Transverse colon (tissue), 4 donors: ENCODE measurements at places on chromosomes 7 and 10.
A peak's percentile ranks its signal among the peaks of the same experiment; 100 is the strongest.

DNA sequence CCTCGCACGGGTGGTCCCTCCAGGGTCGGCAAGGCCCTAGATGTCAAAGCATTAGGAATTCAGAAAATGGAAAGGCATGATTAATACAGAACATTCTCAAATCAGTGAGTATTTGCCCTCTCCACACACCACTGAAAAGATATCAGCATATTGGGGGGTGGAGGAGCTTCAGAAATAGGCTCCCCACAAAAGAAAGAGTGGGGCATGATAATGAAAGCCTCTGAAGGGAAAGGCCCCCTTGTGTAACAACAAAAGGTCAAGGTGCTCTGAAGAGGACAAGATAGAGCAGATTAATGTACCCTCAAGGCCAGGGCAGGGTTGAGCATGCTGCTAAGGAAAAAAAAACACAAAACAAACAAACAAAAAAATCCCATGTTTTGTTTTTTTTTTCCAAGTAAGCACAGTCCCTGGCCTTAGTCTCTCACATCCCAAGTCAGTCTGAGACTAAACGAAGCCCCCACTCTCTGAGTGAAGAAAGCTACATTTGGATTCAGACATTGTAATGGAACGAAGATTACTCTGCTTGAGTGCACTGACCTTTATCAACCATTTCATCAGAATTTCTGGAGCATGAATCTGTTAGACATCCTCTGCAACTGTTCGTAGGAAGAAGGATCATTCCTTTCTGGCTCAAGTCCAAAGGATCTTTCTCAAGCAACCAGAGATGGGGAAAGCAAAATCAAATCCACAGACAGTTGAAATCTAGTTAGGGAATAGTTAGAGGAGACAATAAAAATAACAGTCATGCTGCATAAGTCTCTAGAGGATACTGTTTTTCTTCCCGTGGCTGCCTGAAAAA is 27.4 kb upstream of the DGKI start:
- no peak overlapping the region for H3K27ac ChIP-seq
- H3K4me3 ChIP-seq, result no peak overlapping the region
- H3K4me1 ChIP-seq, result peaks cover 6% of the 10 kb centered on the region
- DNase-seq, result no peak

DNA sequence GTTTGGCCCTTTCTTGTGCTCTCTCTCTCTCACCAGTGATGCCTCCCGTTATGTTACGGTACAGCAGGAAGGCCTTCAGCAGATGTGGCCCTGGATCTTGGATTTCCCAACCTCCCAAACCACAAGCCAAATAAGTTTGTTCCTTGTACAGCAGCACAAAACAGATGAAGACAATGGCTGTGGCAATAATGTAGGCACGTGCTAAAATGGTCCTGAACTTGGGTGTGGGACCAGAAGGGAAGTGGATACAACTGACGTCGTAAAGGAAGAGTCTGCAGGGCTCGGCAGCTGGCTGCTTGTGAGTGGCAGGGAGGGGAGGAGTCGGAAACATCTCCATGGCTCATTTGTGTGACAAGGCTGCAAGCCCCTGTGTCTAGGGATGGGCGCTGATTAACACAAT is 26.8 kb downstream of the PROSER2 start:
- DNase-seq, result peak; percentile 17
- no peaks in the 10 kb centered on the region for H3K36me3 ChIP-seq
- no peak overlapping the region for H3K4me3 ChIP-seq
- H3K27ac ChIP-seq, result no peak overlapping the region

DNA sequence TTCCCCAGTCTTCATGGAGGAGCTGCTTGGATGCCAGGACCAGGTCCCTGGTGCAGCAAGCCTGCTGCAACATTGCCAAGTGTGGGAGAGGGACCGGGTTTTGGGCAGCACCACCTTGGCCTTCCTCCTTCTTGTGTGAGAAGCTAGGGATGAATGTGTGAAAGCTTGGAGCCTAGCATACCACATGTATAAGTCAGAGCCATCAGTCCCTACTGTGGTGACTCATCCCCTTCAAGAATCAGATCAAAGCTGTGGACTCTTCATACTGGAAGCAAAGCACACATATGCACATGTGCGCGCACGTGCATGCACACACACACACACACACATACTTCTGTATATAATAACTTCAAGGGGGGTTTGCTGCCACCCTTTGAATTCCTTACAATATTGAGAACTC is 527.8 kb downstream of the LRMDA start:
- H3K4me3 ChIP-seq, result no peak overlapping the region
- DNase-seq, result no peak
- no peaks in the 10 kb centered on the region for H3K36me3 ChIP-seq
- H3K27me3 ChIP-seq, result no peaks in the 10 kb centered on the region

DNA sequence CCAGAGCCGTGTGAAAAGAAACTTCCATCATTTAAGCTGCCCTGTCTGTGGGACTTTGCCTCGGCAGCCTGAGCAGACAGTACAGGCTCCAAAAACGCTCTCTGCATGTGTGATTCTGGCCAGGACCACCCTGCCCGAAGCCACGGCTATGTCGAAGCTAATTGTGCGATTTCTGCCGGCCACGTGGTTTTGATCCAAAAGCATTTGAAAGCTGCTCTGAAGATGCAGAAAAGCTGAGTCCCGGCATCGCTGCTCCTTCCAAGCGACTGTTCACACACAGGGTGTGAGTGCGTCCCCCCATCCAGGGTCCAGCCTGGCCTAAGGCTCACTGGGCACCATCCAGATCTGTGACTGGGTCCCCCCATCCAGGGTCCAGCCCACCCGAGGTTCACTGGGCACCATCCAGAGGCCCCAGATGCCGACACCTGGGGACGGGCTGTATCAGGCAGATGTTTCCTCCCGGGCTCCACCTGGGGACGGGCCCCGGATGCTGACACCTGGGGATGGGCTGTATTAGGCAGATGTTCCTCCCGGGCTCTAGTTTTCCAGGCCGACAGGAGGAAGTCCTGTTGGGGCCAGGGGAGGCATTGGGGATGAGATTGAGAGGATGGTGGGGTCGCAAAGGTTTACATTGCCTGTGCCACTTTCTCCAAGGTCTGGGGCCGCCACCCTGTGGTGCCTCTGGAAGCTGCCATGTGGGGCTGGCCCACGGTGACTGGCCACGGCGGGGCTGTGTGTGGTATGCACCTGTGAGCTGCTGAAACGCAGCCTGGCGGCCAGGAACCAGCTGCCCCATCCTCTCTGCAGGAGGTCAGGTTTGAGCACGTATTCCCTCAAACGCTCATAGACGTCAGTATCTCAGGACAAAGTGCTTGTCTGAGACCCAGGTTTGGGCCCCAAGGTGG is 527.4 kb downstream of the DNAJB6 start:
- DNase-seq, result no peak
- no peaks in the 10 kb centered on the region for H3K36me3 ChIP-seq
- H3K4me3 ChIP-seq, result no peak overlapping the region
- no peaks in the 10 kb centered on the region for H3K27me3 ChIP-seq
- no peak overlapping the region for H3K27ac ChIP-seq
- no peaks in the 10 kb centered on the region for H3K4me1 ChIP-seq

- H3K36me3 ChIP-seq, result no peaks in the 10 kb centered on the region
- no peaks in the 10 kb centered on the region for H3K4me1 ChIP-seq
- H3K27me3 ChIP-seq, result no peaks in the 10 kb centered on the region
- no peak overlapping the region for H3K27ac ChIP-seq
- no peak for DNase-seq
- H3K4me3 ChIP-seq, result no peak overlapping the region
Measured at GRCh38 chr10:55146032-55146431, 345.0 kb upstream of the PCDH15 start.

GRCh38 chr10:18109341-18109870 is 30.8 kb upstream of the CACNB2 start:
- no peaks in the 10 kb centered on the region for H3K4me1 ChIP-seq
- H3K4me3 ChIP-seq, result no peak overlapping the region
- no peaks in the 10 kb centered on the region for H3K36me3 ChIP-seq
- no peak for DNase-seq
- H3K27ac ChIP-seq, result no peak overlapping the region

DNA sequence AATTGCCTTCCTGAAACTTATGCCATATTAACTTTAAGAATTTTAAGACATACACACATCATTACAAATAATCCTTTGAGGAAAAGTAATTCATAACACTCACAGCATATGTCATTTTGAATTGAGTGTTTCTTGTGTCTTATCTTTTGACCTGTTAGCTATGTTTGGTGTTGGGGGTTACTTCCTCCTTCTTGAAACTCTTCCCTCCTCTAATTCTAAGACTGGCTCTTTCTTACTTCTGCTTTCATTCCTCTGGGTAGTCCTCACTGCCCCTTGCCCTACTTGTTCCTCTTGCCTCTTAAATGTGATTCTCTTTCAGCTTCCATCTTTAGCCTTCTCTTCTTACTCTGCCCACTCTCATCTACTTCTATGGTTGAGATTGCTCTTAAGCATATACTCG is 28.3 kb upstream of the PIP4K2A start:
- no peaks in the 10 kb centered on the region for H3K27me3 ChIP-seq
- H3K4me3 ChIP-seq, result no peak overlapping the region
- no peak for DNase-seq

DNA sequence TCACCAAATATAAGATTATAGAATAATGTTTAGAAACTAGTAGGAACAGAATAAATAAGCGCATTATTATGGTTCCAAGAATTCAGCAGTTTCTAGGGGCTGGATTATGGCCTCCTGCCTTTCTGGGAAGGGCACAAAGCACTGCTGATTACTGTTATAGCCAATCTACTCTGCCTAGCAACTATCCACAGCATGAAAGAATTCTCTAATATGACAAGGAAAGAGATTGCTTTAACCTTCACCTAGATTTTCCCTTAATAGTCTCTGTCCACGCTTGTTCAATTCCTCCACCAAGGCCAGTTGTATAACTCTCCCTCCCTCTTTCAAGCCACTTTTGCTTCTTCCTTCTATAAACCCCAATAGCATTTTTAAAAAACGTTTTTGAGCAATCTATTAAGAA is 1033.6 kb upstream of the LRRTM3 start:
- no peaks in the 10 kb centered on the region for H3K36me3 ChIP-seq
- no peaks in the 10 kb centered on the region for H3K27me3 ChIP-seq
- H3K4me3 ChIP-seq, result no peak overlapping the region
- no peak overlapping the region for H3K27ac ChIP-seq

- H3K27ac ChIP-seq, result no peak overlapping the region
- no peak overlapping the region for H3K4me3 ChIP-seq
- H3K27me3 ChIP-seq, result no peaks in the 10 kb centered on the region
- H3K36me3 ChIP-seq, result no peaks in the 10 kb centered on the region
Measured at GRCh38 chr10:16509996-16510395, 11.7 kb downstream of the C1QL3 start.

DNA sequence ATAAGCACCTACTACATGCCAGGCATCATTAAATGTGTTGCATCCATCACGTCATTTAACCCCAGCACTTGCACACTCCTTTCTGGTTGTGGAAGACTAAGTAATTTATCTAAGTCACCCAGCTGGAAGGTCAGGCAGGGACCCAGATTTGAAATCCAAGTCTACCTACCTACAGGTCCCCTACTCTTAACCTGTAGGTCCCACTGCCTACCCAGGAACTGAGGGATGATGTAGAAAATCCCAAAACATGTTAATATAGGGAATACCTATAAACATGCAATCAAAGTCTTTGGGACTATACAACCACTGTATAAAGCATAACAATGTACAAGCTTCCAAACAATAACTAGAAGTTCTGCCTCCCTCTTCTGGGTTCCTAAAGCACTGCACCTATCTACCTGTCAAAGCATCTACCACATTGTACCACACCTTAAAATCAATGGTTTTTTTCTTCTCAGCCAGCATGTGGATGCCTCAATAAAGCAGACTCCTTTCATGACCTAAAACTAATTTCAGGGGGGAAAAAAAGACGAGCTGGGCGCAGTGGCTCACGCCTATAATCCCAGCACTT is 5.6 kb downstream of the IL6 start:
- no peak for DNase-seq
- H3K4me3 ChIP-seq, result no peak overlapping the region
- H3K27me3 ChIP-seq, result no peaks in the 10 kb centered on the region
- H3K27ac ChIP-seq, result no peak overlapping the region
- H3K36me3 ChIP-seq, result no peaks in the 10 kb centered on the region

- H3K27me3 ChIP-seq, result no peaks in the 10 kb centered on the region
- peaks cover 15% of the 10 kb centered on the region for H3K4me1 ChIP-seq
- DNase-seq, result no peak
- peak overlapping the region; percentile 99 for H3K4me3 ChIP-seq
Measured at GRCh38 chr7:135977742-135978066, 545 bp upstream of the MTPN start.

GRCh38 chr10:77099136-77099535 is 538.5 kb downstream of the KCNMA1 start:
- no peak for DNase-seq
- no peak overlapping the region for H3K27ac ChIP-seq
- no peaks in the 10 kb centered on the region for H3K36me3 ChIP-seq
- H3K4me1 ChIP-seq, result no peaks in the 10 kb centered on the region
- no peak overlapping the region for H3K4me3 ChIP-seq

GRCh38 chr7:121633186-121633585 is 237.1 kb upstream of the FAM3C start:
- H3K4me3 ChIP-seq, result no peak overlapping the region
- H3K27ac ChIP-seq, result no peak overlapping the region
- H3K4me1 ChIP-seq, result no peaks in the 10 kb centered on the region
- no peak for DNase-seq
- H3K27me3 ChIP-seq, result no peaks in the 10 kb centered on the region
- H3K36me3 ChIP-seq, result no peaks in the 10 kb centered on the region

- H3K4me3 ChIP-seq, result no peak overlapping the region
- H3K4me1 ChIP-seq, result peaks cover 3% of the 10 kb centered on the region
- H3K27ac ChIP-seq, result no peak overlapping the region
- no peaks in the 10 kb centered on the region for H3K36me3 ChIP-seq
- DNase-seq, result no peak
Measured at GRCh38 chr10:89339875-89340274, 12.1 kb downstream of the IFIT3 start.

GRCh38 chr10:21516242-21517131 is 9.0 kb downstream of the SKIDA1 start:
- peaks cover 23% of the 10 kb centered on the region for H3K4me1 ChIP-seq
- H3K27ac ChIP-seq, result peak overlapping the region; percentile 66
- H3K36me3 ChIP-seq, result no peaks in the 10 kb centered on the region
- peak; percentile 53 for DNase-seq
- H3K4me3 ChIP-seq, result peak overlapping the region; percentile 63
- peaks cover 94% of the 10 kb centered on the region for H3K27me3 ChIP-seq

DNA sequence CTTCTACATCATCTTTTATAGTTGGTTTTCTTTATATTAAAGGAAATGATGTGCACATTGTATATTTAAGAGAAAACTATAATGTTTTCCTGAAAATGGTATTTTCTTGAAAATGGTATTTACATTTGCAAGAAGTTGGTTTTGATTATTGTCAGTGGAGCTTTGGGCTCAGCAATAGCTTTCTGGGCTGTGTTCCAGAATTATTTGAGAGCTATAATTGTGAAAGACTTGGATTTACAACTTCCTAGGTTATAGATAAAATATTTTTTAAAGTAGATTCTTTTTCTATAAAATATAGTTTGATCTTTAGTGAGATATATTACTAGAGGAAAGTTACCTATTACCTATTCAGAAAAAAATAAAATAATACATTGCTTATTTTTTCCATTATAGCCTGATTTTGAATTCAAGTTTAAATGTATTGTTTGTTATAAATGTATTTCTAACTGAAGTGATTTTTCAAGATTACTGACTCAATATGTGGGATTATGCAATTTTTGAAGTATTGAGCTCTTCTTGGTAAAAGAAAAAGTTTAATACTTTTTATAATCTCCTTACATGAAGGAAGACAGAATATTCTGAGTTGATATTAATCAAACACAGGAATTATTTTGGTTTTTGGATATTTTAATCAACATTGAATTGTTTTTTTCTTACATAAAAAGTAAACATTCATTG is 20.2 kb downstream of the GNAI1 start:
- H3K27me3 ChIP-seq, result no peaks in the 10 kb centered on the region
- H3K27ac ChIP-seq, result no peak overlapping the region
- DNase-seq, result no peak
- peaks cover 33% of the 10 kb centered on the region for H3K4me1 ChIP-seq
- no peaks in the 10 kb centered on the region for H3K36me3 ChIP-seq

- no peaks in the 10 kb centered on the region for H3K36me3 ChIP-seq
- peak overlapping the region; percentile 57 for H3K4me3 ChIP-seq
- no peak overlapping the region for H3K27ac ChIP-seq
- DNase-seq, result no peak
- H3K4me1 ChIP-seq, result peaks cover 10% of the 10 kb centered on the region
Measured at GRCh38 chr7:45574669-45575500, 717 bp downstream of the ADCY1 start.
